Mammary epithelial cell (primary cell): ENCODE measurements at places on chromosomes 5 and 9. TPM values are rescaled to one million over a fixed set of nuclear protein-coding genes. Genes with fewer than 3 reads are reported as not detected.

DNA sequence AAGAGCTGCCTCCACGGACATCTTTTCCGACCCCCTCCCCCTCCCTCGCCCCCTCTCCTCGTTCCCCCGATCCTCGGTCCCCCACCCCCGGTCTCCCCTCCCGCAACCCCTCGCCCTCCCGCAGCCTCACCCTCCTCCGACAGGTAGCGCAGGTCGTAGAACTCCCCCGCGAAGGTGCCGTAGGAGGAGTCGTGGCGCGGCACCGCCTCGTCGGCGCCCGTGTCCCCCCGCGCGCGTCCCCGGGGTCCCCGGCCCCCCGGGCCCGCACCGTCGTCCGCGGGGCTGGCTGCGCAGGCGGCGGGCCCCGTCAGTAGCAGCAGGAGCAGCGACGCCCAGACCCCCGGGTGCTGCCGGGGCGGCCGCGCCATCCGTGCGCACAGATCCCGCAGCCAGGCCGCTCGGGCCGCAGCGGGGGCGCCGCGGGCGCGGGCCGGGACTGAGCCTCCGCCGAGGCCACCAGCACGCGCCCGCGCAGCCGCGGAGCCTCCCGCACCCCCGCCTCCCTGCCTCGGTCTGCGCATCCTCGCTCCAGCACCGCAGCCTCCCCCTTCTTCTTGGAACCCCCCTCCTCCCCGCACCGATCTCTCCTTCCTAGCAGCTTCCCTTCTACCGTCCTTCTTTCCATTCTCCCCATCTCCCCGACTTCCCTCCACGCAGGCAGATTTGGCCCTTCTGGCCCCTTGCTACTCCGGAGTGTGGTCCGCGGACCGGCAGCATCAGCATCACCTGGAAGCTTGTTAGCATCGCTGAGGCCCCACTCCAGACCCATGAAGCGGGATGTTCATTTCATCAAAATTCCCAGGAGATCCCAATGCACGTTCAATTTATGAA, at the start of gene FRRS1L:
Gene FRRS1L (minus strand): TSS at position 479 of the 831 bp plus-strand sequence. CDS start 111 bp downstream, at position 368.
- no peak for DNase-seq

- DNase-seq, result no peak
Measured at GRCh38 chr5:43210570-43210969, 18.5 kb downstream of the NIM1K start.

GRCh38 chr5:59830536-59831200, 62.9 kb downstream of the PDE4D start:
- DNase-seq, result no peak

- DNase-seq, result no peak
Measured at GRCh38 chr5:122941737-122942136, 94.8 kb downstream of the PPIC start.

The MAP1B gene
- 4.0 TPM for polyA plus RNA-seq

DNA sequence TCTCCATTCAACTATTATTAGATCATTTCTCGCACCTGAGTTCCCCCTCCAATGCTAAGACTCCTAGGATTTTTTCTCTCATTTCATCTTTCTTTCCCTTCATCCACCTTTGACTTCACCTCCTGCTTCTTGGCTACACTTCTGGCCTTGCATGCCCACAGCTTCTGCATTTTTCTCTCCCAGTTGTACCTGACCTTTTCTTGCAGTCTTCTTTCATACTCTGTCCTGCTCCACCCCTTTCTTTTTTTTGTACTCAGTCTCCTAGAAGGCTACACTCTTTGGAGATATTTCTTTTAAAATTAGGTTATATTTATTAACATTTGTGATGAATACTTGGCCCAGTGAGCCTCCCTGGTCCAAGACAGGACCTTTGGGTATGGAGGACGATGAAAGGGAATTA, 190.4 kb downstream of the DEPDC1B start:
- DNase-seq, result no peak

- DNase-seq, result peak; percentile 80
Measured at GRCh38 chr9:25678147-25678666, at the start of gene TUSC1. TSS of gene TUSC1 (minus strand) at chr9:25678444. CDS start at chr9:25678312, 132 bp downstream.

DNA sequence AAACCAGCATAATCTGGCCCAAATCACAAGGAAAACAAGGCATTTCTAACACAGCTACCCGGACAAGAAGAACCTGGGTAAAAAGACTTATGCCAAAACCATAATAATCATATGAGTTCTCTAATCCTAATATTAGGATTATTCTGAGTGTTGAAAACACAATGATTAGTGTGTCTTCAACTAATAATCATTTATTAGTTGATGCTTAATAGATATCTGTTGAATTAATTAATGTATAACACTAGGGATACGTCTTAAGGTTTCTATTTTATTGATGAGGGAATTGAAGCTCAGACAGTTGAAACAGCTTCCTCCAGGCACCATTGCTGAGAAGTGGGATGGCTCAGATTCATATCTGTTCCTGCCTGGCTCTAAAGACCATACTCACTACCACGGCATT, 112.2 kb downstream of the DOCK2 start:
- no peak for DNase-seq

GRCh38 chr9:83960991-83961390, 19.0 kb downstream of the HNRNPK start:
- no peak for DNase-seq

DNA sequence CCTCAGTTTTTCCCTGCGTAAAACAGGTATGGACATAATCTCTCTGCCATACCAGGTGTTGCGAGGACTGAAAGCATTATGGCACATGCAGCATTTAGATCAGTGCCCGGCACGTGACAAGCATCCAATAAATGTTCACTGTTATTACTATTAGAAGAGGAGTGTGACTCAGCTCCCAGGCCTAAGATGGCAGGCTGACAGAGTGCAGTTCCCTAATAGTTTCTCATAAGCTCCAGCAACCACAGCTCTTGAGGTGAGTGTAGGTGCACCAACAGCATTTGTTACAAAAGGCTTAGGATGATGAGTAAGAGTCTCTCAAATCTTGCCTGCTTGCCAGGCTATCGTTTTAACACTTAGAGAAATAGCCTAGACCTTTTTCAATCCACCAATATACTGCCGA, 28.9 kb upstream of the GLIS3 start:
- peak; percentile 45 for DNase-seq

DNA sequence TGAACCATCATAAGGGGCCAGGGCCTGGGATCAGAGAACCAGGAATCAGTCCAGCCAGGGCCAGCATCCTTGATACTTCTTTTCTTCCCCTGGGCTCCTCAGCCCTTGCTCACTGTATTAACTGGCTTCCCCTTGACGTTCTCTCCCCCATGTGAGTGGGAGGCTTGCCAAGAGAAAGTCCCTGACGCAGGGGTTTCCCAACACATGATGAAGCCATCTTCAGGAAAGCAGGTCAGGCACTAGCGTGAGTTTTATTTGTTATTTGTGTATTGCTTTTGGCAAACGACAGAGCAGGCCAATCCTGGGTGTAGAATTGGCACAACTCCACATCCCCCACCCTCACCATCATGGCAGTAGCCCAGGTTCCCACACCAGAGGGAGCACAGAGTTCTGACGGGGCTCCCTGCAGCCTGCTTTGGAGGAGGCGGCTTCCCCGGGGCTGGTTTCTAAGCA, 165.5 kb upstream of the NFIL3 start:
- peak; percentile 13 for DNase-seq

DNA sequence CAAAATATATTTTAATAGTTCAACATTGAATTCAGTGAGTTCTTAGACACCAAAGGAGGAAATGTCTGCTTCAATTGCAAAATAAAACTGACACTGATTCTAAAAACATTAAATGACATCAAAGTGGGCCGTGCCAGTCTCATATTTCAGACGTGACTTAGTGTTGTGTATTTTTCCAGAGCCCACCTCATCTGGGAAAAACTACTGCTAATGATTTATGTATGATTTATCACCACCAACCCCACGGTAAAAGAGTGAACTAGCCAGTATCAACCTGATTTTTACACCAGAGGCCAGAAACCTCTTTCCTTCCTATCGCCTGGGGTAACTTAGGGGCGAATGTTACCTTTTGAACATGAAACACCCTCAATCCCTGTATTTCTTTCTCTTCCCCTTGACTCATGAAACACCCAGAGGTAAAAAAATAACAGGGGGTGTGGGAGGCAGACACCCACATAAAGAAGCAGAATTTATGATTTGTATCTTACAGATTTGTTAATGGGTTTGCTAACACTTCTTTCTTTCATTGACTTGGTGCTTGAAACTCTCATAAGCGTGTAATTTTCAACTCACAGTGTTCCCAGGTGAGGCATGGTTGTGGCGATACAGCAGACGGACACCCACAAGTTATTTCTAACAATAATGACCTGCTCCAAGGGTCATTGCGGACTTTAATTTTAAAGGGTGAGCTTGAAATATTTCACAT, 56.4 kb upstream of the FANCC start:
- DNase-seq, result no peak

DNA sequence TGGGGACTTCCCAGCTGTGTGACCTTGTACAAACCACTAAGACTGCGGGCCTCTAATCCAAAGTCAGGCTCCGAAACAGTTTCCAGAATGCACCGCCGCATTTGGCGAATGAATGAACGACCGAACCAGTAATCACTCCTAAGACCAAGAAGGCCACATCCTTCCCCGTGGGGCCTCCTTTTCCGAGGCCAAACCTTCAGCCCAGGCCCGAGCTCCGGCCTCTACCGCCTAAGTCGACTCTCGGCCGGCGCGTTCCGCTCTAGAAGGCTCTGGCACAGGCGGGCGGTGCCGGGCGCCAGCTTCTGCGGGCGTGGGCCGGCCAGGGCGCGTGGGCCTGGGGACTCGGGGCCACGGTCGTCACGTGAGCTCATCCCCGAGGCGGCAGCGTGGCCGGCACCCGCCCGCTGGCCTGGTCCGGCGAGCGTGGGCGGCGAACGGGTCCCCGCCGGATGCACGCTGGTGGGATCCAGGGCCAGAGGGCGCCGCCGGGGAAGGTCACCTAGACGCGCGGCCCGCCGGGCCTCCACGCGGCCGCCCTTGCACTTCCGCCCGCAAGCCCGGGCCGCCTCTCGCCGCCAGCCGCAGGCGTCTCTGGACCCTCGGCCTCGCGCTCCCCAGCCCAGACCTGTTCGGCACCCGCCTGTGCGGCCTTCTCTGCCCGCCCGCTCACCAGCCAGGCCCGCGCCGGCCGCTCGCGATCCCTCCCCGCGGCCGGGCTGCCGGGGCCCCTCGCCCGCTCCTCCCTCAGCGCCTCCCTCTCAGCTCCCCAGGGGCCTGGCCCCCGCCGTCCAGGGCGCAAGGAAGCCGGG, 754 bp downstream of the VDAC1 start:
- DNase-seq, result peak; percentile 52

The ASPN gene
- not detected for polyA plus RNA-seq

GRCh38 chr9:31848505-31849285, 535.7 kb upstream of the ACO1 start:
- no peak for DNase-seq

The PCDHA1 gene
- polyA plus RNA-seq, result 0.01 TPM

DNA sequence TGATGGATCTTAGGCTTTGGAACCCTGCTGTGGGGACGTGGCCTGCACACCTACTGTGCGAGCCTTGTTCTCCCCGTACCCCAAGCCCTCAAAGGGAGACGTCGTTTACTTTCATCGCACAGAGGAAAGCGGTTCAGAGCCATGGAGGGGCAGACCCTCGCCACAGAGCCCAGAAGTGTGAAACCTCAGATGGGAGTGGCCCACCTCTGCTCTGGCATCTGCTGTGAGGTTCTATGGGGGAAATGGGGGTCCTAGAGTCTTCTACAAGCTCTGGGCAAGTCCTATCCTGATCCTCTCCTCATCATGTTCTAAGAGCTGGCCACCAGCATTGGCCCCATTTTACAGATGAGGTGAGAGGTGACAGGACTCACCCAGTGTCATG, 3.7 kb upstream of the RNF44 start:
- DNase-seq, result no peak

DNA sequence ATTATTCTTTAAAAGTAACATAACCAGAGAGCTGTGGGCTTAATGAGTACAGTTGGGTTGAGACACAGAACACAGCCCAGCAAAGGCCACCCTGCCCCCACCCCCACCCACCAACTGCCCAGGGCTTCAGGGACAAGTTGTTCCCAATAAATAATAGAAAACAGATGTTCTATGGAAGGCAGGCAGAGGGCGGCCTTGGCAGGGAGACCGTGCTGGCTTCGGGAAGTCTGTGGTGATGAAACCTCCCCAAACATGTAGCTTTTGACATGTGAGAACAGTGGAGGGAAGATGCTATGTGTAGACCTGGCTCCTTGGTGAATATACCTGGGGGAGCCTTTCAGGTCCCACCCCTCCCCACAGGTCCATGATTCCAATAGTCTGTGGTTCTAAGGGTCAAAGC, 10.0 kb downstream of the TRAF1 start:
- no peak for DNase-seq

DNA sequence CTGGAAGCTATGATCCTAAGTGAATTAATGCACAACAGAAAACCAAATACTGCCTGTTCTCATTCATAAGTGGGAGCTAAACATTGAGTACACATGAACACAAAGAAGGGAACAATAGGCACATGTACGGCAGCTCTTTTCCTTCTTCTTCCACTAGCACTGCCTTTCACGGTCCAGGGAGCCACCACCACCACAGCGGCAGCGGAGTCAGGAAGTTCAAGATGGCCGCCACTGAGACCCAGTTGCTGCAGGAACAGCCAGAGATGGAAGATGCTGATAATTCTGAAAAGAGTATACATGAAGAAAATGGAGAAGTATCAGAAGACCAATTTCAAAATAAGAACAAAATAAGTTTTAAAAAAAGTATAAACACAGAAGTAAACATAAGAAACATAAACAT, 39.5 kb upstream of the TNFSF15 start:
- DNase-seq, result no peak

DNA sequence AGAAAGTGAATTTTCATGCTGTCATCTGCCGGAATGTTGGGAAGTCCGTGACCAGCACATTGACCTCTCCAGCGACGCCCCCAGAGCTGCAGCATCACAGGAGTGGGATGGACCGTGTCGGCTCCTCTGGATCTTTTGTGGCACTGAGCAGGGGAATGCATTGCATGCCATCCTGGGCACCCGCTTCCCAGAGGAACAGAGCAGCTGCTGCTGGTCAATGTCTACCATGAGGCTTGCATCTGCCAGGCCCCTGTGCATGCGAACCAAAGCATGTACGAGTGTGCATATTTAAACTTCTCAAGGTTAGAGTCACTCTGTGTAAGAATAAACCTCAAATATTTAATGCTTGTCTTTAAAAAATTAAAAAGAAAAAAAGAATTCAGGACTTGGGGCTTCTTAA, 414.8 kb downstream of the GADD45G start:
- DNase-seq, result no peak

The SVEP1 gene
- 1.2 TPM for polyA plus RNA-seq

GRCh38 chr5:16980983-16981382, 44.9 kb upstream of the MYO10 start:
- no peak for DNase-seq

GRCh38 chr5:167982-168660, 23.2 kb upstream of the LRRC14B start:
- peak; percentile 20 for DNase-seq

- DNase-seq, result peak; percentile 87
Measured at GRCh38 chr9:34961574-34962490, 3.7 kb downstream of the PHF24 start.

- no peak for DNase-seq
Measured at GRCh38 chr9:135267191-135267809, 179.8 kb downstream of the OLFM1 start.

DNA sequence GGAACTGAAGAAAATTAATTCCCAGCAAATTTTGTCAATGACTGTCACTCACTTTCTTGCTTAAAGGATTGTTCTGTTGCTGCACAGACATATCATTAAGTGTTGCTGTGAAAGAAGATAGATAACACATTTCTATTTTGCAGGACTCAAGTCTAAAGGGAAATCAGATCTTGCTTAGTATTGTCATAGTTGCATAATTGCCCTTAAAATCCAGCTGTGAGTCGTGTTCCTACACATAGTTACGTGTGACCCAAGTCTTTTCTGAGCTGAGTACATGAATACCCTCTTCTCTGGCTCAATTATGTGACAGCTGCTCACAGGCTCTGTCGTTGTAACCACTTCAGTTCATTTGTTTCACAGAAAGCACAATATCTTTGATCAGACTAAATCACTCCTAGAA, 390.8 kb downstream of the DTWD2 start:
- DNase-seq, result no peak

- DNase-seq, result no peak
Measured at GRCh38 chr5:154285661-154286408, 95.3 kb downstream of the GALNT10 start.
